ENCODE measurements at places on chromosomes 6 and 20.

- peak; percentile 16 for DNase-seq
These were observed 100.3 kb downstream of the ARHGAP18 start for GRCh38 chr6:129609635-129610034.

- DNase-seq = no peak
These were observed 54.4 kb downstream of the KDM1B start for GRCh38 chr6:18209539-18210197.

DNA sequence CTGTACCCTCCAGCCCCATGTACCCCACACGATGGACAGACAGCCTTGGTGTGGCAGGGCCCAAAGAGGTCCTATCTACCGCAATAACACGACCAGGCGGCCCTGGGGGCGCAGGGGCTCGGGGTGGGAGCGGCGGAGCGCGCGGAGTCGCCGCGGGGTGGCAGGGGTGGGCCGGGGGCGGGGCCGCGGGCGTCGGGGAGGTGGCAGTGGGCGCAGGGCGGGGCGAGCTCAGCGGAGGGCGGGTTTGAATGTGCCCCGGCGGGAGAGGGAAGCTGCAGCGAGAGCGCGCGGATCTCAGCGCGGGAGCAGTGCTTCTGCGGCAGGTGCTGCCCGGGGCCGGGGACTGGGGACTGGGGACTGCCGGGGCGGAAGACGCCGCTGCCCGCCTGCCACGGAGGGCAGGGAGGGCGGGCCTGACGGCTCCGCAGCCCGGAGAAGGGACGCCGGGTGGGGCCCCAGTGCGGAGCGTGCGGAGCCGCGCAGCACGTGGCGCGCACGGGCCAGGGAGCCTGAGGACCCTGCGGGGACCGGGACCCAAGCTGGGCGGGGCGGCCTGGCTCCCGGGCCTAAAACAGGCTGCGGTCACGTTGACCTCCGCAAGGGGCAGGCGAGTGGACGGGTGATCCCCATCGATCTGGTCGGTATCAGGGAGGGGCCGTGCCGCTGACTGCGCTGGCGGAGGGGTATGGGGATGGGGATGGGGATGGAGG is at the start of gene SLC29A1:
Gene SLC29A1 (plus strand): TSS at position 277 of the 710 bp plus-strand sequence. CDS start 3,719 bp downstream, outside the sequence.
- DNase-seq = peak; percentile 81

GRCh38 chr6:31419842-31420241 is 16.4 kb downstream of the MICA start:
- DNase-seq = no peak

GRCh38 chr6:107603006-107603370 is 113.1 kb downstream of the SOBP start:
- DNase-seq = no peak

- no peak for DNase-seq
These were observed 26.4 kb downstream of the KIF6 start for GRCh38 chr6:39698789-39699188.

- no peak for DNase-seq
These were observed 67.0 kb upstream of the TNFAIP3 start for GRCh38 chr6:137799950-137800568.

DNA sequence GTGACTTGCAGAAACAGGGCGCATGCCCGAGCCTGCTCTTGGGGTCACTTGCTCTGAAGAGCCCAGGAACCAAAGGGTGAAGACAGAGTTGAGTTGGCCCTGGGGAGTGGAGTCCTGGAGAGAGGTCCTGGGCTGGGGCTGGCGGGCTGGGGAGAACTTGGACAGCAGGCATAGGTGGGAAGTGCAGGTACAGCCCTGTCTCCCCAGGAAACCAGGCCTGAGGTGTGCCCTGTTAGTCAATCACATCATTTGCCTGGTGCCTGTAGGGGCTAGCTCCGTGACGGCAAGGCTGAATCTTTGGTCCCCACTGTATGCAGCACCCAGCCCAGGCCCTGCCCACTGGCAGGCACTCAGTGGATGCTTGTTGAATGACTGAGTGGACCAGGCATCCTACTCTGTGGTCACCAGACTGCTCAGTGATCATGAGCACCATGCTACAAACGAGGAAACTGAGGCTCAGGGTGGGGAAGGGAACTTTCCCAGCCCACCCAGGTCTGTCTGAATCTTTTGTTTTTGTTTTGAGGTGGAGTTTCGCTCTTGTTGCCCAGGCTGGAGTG is 15.6 kb upstream of the NOL4L start:
- DNase-seq = no peak

DNA sequence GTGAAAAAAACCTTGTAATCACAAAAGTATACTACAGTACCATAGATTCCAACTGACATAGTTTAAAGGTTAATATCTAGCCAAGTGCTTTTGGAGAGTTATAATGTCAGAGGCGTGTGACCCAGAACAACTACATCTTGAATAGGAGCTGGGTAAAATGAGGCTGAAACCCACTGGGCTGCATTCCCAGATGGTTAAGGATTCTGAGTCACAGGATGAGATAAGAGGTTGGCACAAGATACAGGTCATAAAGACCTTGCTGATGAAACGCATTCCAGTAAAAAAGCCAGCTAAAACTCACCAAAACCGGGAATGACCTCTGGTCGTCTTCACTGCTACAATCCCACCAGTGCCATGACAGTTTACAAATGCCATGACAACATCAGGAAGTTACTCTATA is 22.4 kb upstream of the KIAA0408 start:
- no peak for DNase-seq

GRCh38 chr6:52749556-52750152 is 13.6 kb downstream of the GSTA2 start:
- no peak for DNase-seq

DNA sequence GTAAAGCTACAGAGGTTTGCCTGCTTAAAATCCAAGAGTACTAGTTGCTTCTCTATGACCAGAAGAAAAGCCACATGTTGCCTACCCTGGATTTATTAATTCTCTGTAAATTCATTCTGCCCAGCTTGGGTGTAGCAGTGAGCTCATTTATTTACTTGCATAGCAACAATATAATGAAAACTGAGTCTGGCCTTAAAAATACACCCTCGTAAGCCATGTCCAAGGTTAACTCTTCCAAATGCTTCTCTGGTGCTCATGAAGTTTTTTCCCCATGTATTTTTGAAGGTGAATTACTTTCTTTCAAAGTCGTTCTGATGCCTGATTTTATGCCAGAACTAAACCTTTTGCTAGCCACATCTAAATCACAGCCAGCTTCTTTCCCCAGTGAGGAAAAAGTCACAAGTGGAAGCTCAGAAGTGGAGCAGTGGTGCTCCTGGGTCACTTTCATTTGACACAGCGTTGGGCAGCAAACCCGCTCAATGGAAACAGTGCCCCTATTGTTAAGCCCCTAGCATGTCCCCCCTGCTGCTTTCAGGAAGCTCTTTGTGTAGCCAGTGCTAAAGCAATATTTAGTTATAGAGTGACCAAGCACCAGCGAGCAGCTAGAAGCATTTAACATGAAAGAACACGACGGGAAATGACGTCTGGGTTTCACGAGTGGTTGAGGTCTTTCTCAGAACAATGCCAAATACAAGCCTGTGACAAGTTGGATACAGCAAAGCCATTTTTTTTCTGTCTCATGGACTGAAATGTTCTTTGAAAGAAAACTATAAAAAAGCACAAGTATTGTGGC is 29.8 kb downstream of the NEDD9 start:
- peak; percentile 43 for DNase-seq

DNA sequence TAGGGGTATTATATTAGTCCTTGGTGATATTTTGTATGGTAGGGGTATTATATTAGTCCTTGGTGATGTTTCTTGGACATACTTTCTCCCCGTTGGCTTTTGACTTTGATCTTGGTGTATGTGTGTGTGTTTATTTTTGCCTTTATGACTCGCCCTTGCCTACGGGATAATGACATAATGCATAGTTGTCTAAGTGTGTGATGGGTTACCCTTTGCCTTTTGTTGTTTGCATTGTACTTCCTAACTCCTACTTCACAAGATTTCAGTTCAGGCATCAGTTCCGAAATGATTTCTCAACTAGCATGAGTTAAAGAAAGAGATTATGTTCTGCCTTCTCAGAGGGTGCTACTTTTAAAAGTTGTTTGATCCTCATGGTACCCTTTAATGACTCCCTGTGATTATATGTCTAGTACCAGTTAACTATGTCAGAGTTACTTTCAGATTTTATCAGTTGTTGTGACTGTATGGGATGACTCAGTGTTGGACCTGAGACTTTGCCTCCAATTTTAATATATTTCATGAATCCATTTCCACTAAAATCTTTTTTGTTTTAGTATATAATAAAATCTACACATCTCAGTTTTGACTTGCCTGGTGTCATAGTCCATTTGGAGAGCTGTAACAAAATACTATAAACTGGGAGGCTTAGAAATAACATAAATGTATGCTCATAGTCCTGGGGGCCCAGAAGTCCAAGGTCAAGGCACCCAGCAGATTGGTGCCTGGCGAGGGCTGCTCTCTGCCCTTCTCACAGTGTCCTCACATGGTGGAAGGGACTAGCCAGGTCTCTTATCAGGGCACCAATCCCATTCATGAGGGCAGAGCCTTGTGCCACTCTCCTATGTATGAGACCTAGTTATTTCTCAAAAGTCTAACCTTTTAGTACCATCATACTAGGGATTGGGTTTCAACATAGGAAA is 34.1 kb downstream of the CDYL start:
- no peak for DNase-seq

GRCh38 chr6:149246691-149247384 is 70.7 kb upstream of the TAB2 start:
- no peak for DNase-seq
